Uterus (tissue), 4 donors: ENCODE measurements at places on chromosomes 5 and 9. TPM values are rescaled to one million over a fixed set of nuclear protein-coding genes. Genes with fewer than 3 reads are reported as not detected.

DNA sequence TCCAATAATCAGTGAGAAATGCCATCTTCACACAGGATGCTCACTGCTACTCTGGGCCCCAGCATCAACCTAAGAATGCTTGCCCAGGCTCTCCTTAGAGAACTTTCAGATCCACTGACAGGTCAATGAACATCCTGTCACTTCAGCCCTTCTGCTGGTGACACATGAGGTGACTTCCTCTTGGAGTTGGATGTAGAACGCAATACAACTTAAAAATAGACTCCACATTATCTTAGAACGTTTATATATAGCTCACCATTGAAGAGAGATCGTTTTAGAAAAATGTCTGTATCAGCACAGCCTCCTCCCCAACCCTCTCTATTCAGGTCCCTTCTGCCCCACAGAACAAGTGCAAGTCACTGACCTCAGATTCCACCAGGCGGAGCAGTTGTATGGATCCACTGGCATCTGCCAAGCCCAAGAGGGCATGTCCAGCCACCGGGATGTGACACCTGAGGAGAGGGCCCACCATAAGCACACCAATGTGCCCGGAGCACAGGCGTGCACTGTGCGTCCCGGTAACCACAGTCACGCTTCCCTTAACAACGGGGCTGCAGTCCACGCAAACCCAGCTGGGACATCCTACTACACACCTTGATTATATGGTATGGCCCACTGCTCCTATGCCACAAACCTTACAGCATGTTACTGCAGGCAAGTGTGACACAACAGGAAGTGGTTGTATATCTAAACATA is 2.9 kb downstream of the DPH7 start:
- DNase-seq = no peak
- no peaks in the 10 kb centered on the region for H3K27me3 ChIP-seq
- peaks cover 5% of the 10 kb centered on the region for H3K4me1 ChIP-seq
- H3K27ac ChIP-seq = no peak overlapping the region

DNA sequence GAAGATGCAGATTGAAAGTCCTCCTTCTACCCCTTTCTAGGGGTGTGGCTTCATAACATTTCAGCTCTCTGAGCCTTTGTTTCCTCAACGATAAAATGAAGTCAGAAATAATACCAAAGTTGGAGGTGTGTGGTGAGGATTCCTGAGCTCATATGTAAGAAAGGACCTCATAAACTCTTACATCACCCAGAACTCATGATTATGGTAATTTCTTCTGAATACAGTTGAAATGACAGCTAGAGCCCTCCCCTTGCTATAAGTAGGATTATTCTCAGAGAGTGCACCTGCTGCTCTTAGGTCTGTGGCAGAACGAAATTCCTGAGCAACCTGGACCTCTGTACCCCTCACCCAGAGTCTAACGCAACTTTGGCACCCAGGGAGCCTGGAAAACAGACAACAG is 291.4 kb upstream of the KLF4 start:
- no peak overlapping the region for H3K4me3 ChIP-seq
- H3K4me1 ChIP-seq = no peaks in the 10 kb centered on the region
- H3K27me3 ChIP-seq = no peaks in the 10 kb centered on the region
- no peak for DNase-seq

TCOF1 gene
- 18.7 TPM for total RNA-seq

GRCh38 chr9:87238545-87238944 is 259.1 kb upstream of the DAPK1 start:
- no peaks in the 10 kb centered on the region for H3K36me3 ChIP-seq
- no peak for DNase-seq
- no peaks in the 10 kb centered on the region for H3K4me1 ChIP-seq
- H3K4me3 ChIP-seq = no peak overlapping the region
- no peaks in the 10 kb centered on the region for H3K27me3 ChIP-seq
- H3K27ac ChIP-seq = no peak overlapping the region

GRCh38 chr5:35651002-35651756 is 33.5 kb downstream of the SPEF2 start:
- no peaks in the 10 kb centered on the region for H3K4me1 ChIP-seq
- H3K27ac ChIP-seq = no peak overlapping the region
- H3K36me3 ChIP-seq = no peaks in the 10 kb centered on the region
- no peaks in the 10 kb centered on the region for H3K27me3 ChIP-seq

PCDHA11 gene
- 0.98 TPM for total RNA-seq

GRCh38 chr5:14665949-14666348 is 1.4 kb downstream of the OTULIN start:
- no peaks in the 10 kb centered on the region for H3K36me3 ChIP-seq
- no peaks in the 10 kb centered on the region for H3K4me1 ChIP-seq
- no peaks in the 10 kb centered on the region for H3K27me3 ChIP-seq
- no peak for DNase-seq

LCN9 gene
- not detected for total RNA-seq

DNA sequence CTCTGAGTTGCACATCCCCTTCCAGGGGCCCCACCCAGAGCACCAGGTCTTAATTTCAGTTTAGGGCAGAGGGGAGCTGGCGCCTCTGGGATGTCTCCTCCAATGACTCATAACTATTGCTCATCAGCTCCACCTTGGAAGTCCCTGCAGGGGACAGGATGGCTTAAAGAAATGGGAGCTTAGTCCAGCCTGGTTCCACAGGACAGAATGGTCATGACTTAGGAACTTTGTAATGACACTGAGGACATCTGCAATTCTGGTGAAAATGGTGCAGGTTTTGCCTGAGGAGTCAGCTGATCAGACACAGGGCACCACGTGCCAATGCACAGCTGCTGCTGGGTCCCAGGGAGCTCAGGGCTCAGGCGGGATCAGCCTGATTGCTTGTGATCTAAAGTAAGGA is 16.4 kb upstream of the PPP1R26 start:
- no peaks in the 10 kb centered on the region for H3K36me3 ChIP-seq
- H3K4me1 ChIP-seq = no peaks in the 10 kb centered on the region
- no peak for DNase-seq
- no peak overlapping the region for H3K4me3 ChIP-seq
- no peaks in the 10 kb centered on the region for H3K27me3 ChIP-seq

SPATA31A3 gene
- total RNA-seq = not detected

DNA sequence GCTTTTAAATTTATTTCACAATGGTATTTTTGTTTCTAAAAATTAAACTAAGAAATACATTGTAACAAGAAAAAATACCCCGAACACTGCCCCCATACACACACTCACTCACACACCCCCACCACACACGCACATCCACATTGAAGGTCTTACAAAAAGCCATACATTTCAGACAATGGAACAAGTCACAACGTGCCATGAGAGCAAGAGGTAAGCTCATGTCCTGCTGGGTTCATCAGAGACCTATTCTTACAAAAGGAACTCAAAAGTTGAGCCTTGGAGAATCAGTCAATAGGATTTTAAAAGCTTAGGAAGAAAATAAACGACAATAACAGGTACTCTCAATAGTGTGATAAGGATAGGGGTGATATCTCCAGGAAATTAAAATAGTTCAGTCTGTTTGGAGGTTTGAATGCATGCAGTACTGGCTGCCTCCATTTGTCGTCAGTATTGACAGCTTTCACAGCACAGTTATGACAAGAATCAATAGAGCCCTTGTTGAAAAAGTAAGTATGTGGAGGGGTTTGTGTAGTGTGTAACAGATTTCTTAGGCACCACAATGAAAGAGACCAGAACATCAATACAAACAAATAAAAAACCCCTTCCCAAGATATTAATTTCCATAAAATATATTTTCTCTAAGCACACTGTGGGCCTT is 1826.2 kb upstream of the CDH6 start:
- DNase-seq = no peak
- H3K4me3 ChIP-seq = no peak overlapping the region
- no peak overlapping the region for H3K27ac ChIP-seq
- H3K27me3 ChIP-seq = no peaks in the 10 kb centered on the region

- H3K36me3 ChIP-seq = no peaks in the 10 kb centered on the region
Measured at GRCh38 chr5:134106991-134107701, 7.3 kb upstream of the TCF7 start.

GRCh38 chr5:14450018-14450524 is 131.5 kb upstream of the OTULINL start:
- no peaks in the 10 kb centered on the region for H3K36me3 ChIP-seq
- H3K27ac ChIP-seq = peak overlapping the region; percentile 87
- H3K4me1 ChIP-seq = peaks cover 18% of the 10 kb centered on the region
- peak; percentile 77 for DNase-seq
- no peak overlapping the region for H3K4me3 ChIP-seq

DNA sequence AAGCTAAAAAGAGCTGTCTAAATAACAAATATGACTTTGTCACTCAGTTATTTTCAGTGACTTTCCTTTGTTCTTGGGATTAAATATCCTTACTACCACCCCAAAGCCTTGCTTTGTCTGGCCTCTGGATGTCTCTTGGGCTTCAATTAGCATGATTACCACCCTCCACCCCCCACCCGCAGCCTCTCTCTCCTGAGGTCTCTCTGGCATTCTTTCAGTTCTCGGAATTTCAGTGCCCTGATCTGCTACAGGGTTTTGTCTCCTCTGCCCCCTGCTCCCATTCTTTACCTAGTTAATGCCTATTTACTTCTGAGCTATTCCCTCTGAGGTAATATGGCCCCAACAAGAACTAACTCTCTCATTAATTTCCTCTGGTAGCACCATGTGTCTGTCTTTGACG is 376.4 kb downstream of the DEPDC1B start:
- DNase-seq = no peak
- no peak overlapping the region for H3K4me3 ChIP-seq

IRX2 gene
- total RNA-seq = not detected

DNA sequence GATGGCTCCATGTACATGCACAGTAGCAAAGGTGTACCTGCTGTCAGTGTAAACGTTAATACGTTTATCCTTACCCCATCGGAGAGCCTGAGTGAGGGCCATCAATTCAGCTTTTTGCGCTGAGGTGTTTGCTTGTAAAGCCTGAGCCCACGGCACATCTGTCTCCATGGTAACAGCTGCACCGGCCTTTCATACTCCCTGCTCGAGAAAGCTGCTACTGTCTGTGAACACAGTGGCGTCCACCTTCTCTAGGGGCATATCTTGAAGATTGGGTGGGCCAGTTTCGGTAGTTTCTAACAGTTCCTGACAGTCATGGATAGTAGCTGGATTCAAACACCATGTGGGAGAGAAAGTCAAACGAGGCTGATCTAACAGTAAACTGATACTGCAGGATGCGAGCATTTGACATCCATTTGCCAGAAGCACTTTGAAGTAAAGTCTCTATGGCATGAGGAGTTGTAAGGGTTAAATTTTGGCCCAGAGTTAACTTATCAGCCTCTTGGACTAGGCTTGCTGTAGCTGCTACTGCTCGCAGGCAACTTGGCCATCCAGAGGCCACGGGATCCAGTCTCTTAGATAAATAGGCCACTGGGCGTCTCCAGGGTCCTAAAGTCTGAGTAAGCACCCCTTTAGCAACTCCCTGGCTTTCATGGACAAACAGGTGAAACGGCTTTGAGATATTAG is 21.0 kb upstream of the RHOBTB3 start:
- no peaks in the 10 kb centered on the region for H3K36me3 ChIP-seq
- H3K4me1 ChIP-seq = no peaks in the 10 kb centered on the region
- no peaks in the 10 kb centered on the region for H3K27me3 ChIP-seq
- peak; percentile 44 for DNase-seq

GIN1 gene
- 14.5 TPM for total RNA-seq

STPG3 gene
- not detected for total RNA-seq

GRCh38 chr5:63164339-63164738 is 585.7 kb downstream of the LRRC70 start:
- no peaks in the 10 kb centered on the region for H3K4me1 ChIP-seq
- H3K4me3 ChIP-seq = no peak overlapping the region
- no peaks in the 10 kb centered on the region for H3K27me3 ChIP-seq
- DNase-seq = no peak
- H3K36me3 ChIP-seq = no peaks in the 10 kb centered on the region

CCNJL gene
- total RNA-seq = 5.8 TPM

STKLD1 gene
- 1.7 TPM for total RNA-seq

EGFLAM gene
- total RNA-seq = 0.26 TPM

DNA sequence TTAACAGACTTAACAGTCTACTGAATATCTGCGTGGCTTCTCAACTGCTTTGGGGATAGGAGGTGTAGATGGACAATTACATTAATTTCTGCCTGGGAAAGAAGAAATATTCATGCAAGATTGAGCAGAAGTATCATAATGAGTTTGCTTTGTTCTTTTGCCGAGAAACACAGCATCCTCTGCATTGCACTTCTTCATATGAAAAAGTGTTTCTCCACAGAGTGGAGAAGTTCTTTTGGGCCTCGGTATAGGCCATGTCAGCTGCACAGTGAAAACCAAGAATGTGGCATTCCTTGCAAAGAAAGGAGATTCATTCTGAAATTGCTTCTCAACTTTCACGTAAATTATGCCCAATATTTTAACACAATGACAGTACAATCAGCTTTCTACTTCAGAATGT is 17.6 kb upstream of the SNX2 start:
- no peaks in the 10 kb centered on the region for H3K27me3 ChIP-seq
- no peak for DNase-seq
- no peak overlapping the region for H3K27ac ChIP-seq
- no peak overlapping the region for H3K4me3 ChIP-seq
- H3K36me3 ChIP-seq = no peaks in the 10 kb centered on the region
- no peaks in the 10 kb centered on the region for H3K4me1 ChIP-seq

HSDL2 gene
- total RNA-seq = 55.1 TPM

GRCh38 chr9:504921-505740 is 290.5 kb downstream of the DOCK8 start:
- no peaks in the 10 kb centered on the region for H3K27me3 ChIP-seq
- H3K4me1 ChIP-seq = no peaks in the 10 kb centered on the region
- no peaks in the 10 kb centered on the region for H3K36me3 ChIP-seq
- peak; percentile 22 for DNase-seq

GRCh38 chr5:115317736-115318135 is 21.3 kb upstream of the CCDC112 start:
- H3K27me3 ChIP-seq = no peaks in the 10 kb centered on the region
- no peak overlapping the region for H3K27ac ChIP-seq
- no peaks in the 10 kb centered on the region for H3K36me3 ChIP-seq

GLE1 gene
- total RNA-seq = 3.3 TPM

- no peak for DNase-seq
- H3K4me3 ChIP-seq = no peak overlapping the region
- H3K27me3 ChIP-seq = no peaks in the 10 kb centered on the region
- H3K27ac ChIP-seq = no peak overlapping the region
- no peaks in the 10 kb centered on the region for H3K36me3 ChIP-seq
Measured at GRCh38 chr5:553874-554273, 29.6 kb upstream of the SLC9A3 start.

DNA sequence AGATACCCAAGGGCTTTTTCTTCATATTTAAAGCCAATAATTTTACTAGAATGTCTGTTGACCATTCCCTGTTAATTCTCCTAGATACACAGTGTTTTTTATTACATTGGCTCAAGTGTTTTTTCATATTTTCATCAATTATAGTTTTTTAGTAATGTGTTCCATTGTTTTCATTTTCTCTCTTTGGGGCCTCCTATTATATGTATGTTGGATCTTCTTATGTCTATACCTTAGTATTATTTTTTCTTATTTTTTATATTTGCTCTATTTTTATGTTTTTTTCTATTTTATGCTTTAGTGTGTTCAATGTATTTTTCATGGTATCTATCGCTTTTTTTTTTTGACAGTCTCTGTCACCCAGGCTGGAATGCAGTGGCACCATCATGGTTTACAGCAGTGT is 7.5 kb downstream of the KIAA1958 start:
- H3K27ac ChIP-seq = peak overlapping the region; percentile 52
- no peak overlapping the region for H3K4me3 ChIP-seq
- no peaks in the 10 kb centered on the region for H3K36me3 ChIP-seq
- DNase-seq = no peak
- no peaks in the 10 kb centered on the region for H3K4me1 ChIP-seq
